Fibroblast of upper back skin (primary cell): ENCODE measurements at places on chromosomes 4 and X.

DNA sequence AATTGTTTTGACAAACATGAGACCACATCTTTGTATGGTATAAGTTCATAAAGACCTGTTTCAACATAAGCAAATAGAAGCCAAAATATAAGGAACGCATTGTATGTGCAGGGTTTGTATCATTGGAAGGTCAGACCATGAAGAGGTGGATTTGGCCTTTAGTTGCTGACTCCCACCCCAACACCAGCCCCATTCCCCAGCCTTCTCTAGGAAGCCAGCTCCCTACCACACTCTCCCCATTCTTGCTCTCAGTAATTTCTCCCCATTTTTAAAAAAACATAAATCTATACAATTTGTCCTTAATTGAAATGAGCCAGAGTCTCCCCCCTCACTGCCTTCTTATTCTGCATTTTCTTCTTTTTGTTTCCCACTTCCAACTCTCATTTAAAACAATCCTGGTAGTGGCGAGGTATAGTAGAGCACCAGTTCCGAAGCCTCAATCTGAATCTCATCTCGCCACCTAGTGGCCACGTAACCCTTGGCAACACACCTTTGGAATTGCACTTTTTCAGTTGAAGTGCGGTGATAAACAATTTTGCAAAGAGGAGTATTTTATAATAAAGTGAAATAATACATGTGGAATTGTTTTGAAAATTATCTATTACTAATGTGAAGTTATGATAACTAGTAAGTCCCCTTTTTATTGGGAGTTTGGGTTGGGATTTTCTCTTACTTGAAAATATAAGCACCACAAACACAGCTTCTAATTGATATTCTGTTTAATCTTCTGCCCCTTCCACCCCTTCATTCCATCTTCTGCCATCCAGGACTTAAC is 126.6 kb downstream of the ASB9 start:
- peak; percentile 28 for DNase-seq

- no peak for DNase-seq
These were observed 91.6 kb downstream of the TLL1 start for GRCh38 chr4:165964591-165964990.

DNA sequence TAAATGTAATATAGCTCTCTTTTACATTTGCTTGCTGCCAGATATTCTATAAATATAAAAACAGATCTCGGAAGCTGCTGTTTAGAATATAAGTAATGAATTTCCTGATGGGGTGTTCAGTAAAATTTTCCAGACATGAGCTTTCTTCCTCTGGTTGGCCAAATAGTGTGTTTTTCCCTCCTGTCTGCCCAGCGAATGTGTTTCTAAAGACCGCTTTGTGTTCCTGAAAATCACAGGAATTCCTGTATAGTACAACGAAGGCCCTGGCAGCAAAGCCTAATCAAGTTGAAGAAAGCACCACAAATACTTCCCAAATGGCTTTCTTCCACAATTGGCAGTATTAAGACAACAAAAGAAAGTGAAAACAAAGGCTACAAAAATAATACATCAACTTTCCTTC is 494.1 kb downstream of the INPP4B start:
- DNase-seq, result no peak

GRCh38 chr4:120007896-120008436 is 58.7 kb downstream of the MAD2L1 start:
- DNase-seq, result no peak

- no peak for DNase-seq
These were observed 40.9 kb upstream of the XK start for GRCh38 chrX:37644381-37645305.

- DNase-seq, result peak; percentile 40
These were observed 204.8 kb upstream of the NUDT6 start for GRCh38 chr4:123127218-123127617.

DNA sequence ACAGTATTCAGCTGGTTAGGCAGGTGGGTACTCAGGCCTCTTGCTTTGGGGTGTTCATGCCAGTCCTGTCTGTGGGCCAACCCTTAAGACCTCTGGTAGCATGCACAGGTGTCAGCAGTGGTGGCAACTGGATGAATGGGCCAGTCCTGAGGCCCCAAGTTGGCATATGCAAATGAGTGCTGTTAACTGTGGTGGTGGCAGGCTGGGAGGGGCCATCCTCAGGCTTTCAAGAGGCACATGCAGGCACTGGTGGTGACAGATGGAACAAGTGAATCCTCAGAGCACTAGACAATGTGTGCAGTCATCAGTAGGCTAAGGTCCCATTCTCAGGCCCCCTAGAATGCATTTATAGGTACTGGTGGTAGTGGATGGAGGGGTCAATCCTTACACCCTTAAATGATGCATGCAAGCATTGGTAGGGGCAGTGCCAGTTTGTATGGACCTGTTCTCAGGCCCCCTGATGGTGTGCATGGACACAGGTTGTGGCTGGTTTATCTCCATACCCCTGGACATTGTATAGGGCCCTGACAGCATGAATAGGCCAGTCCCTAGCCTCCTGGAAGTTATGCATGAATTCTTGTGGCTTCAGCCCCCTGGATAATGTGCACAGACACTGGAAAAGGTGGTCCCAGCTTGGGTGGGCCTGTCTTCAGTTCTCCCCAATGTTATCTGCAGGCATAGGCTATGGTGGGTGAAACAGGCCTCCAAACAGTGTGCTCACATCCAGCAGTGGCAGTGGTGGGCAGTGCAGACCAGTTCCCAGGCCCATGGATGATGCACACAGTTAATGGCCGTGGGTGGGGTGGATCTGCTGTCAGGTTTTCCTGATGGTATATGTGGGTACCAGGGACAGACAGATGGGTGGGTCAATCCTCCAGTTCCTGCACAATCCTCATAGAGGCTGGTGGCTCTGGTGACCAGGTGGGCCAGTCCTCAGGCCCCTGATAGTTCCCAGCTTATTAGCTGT is 24.7 kb downstream of the TECRL start:
- no peak for DNase-seq

DNA sequence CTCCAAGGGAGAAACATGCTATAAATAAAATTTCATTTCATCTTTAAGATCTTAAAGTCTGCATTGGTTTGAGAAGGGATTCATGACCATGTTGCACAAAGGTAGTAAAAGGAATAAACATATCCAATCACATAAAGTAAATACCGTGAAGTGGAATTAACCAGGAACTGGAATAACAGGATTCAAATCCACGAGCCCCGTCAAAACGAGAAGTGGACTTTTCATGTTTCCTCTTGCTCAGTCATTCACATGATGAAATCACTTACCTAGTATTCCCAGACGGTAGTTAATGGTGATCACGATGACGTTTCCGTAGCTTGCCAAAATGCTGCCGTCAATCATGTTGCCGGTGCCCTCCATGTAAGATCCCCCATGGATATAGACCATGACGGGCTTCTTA is 199.7 kb downstream of the NLGN4X start:
- no peak for DNase-seq

GRCh38 chr4:188201851-188202250 is 62.6 kb downstream of the TRIML1 start:
- DNase-seq, result peak; percentile 21

GRCh38 chr4:76188557-76188956 is 25.1 kb downstream of the SCARB2 start:
- DNase-seq, result no peak

DNA sequence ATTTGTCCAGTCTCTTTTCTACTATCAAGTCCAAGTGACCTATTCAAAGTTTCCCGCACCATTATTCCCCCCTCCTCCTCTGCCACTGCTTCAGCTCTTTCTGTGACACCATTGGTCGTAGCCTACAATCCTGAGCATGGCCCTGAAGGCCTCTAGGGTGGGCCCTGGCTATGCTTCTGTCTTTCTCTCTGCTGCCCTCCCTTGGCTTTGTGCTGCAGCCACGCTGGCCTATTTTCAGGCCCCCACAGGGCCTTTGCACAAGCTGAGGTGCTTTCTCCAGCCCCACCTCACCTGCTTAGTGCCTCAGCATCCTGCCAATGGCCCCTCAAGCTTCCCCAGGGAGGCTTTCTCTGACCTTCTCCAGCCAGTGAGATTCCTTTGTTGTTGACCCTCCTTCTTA is 156.5 kb downstream of the NHS start:
- DNase-seq, result no peak

DNA sequence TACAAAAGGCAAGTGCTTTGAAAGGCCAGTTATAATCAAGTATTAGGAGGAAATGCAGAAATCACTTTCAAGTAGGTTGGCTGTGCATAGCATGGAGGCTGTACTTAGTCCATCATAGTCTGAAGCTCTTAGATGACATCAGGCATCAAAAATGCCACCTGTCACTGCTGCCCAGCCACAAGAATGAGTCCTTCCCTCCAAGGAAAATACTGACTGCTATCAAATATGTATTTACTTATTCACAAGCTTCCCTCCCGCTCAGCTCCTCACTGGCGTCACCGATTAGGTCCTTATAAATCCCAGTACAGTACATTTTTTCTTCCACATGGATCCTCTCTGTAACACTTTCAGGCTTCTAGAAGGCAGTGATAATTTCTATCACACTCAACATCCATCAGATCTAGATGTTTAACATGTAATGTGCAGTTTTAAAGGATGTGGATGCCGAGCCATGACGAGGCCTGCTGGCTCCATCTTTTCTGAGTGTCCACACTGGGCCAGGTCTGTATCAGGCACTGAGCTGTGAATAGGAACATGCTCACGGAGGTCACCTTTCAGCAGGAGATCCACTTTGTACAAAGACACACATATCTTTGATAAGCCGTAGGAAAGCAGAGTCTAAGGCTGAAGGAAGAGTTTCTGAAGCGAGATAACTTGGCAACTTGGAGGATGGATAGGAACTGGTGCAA is 121.9 kb downstream of the PALLD start:
- DNase-seq, result peak; percentile 89

DNA sequence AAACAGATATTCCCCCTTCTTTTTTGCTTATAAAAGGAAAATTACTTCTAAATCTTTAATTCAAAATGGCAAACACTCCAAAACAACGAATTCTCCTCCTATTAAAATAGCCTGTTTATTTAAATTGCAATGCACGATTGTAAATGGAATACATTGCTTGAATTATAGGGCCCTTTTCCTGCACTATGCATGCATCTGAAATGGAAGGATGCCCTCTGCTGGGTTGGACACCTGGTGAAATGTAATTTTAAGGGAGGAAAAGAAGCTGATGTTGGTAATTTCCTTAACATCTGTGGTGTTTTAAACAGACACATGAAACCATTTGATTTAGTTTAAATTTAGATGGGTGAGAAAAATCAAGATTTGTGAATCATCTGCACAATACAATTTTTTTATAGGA is 72.8 kb downstream of the GRXCR1 start:
- DNase-seq, result no peak

GRCh38 chr4:175419236-175419718 is 392.8 kb downstream of the GPM6A start:
- DNase-seq, result peak; percentile 97

- no peak for DNase-seq
These were observed 53.9 kb upstream of the UGT2B4 start for GRCh38 chr4:69549651-69550050.

- DNase-seq, result no peak
These were observed 251.9 kb upstream of the NR3C2 start for GRCh38 chr4:148693913-148694649.

DNA sequence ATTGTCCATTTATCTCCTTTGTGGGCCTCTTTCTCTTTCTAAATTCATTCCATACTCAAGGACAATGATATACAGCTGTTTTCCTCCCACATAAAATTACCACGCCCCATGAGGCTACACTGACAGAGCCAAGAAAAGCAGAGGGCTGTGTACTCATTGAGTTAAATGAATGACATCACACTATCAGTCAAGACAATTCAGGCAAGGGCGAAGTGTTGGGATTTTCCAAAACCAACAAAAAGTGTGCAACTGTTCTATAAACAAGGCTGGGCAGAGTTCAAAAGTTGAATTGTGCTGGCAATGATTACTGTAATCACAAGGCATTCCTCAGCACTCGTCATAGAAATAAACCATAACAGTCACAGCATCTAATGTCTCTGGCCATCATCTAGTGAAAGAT is 799.6 kb upstream of the DIAPH2 start:
- peak; percentile 0 for DNase-seq

DNA sequence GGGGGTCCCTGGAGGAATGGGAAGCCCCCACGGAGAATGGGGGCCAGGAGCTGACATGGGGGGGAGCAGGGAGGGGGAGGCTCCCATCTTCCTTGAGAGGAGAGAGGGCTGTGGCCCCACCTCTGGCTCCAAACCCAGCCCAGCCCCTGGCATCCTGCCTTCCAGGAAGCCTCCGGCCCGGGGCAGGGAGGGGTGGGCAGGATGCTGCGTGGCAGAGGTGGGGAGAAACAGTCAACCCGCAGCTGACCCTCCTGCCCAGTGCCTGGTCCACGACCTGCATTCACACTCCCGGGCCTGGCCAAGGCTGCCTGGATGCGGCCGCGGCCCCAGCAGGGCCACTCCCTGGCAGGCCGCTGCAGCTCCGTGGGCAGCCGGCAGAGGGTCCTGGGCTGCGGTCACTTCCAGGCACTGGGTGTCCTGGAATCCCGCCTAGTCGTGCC is 39.0 kb downstream of the CPLX1 start:
- no peak for DNase-seq

- peak; percentile 98 for DNase-seq
These were observed 66.8 kb upstream of the SH3RF1 start for GRCh38 chr4:169337510-169337909.

GRCh38 chrX:136395271-136395670 is 92.5 kb upstream of the BRS3 start:
- peak; percentile 4 for DNase-seq

GRCh38 chr4:121221608-121222007 is 57.5 kb upstream of the TNIP3 start:
- no peak for DNase-seq

GRCh38 chr4:90950385-90950841 is 823.2 kb downstream of the CCSER1 start:
- no peak for DNase-seq

GRCh38 chr4:139550724-139551429 is 5.1 kb downstream of the SETD7 start:
- no peak for DNase-seq

GRCh38 chrX:100648458-100649417 is 4.7 kb downstream of the SRPX2 start:
- peak; percentile 81 for DNase-seq
